ENCODE measurements at places on chromosomes 3 and 15. TPM values are rescaled to one million over a fixed set of nuclear protein-coding genes. Genes with fewer than 3 reads are reported as not detected.

ACAN gene
- 0.04 TPM for total RNA-seq

DNA sequence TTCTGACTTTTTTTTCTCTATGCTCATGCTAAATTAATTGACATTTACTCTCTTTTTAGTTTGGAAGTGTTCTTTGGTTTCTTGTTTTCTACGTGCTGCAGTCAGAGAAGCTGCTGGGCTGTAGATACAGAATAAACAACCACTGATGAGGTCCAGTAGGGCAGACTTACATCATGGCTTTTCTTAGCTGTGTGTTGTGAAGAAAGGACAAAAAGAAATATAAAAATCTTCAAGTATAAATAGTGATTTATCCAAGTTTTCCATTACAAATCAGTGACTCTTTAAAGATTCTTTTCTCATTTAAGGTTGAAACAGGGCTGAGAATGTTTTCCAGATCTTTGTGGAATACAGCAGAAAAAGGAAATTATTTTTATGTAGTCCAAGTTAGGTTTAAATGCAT, 122.2 kb downstream of the CMSS1 start:
- no peak for ATAC-seq

DNA sequence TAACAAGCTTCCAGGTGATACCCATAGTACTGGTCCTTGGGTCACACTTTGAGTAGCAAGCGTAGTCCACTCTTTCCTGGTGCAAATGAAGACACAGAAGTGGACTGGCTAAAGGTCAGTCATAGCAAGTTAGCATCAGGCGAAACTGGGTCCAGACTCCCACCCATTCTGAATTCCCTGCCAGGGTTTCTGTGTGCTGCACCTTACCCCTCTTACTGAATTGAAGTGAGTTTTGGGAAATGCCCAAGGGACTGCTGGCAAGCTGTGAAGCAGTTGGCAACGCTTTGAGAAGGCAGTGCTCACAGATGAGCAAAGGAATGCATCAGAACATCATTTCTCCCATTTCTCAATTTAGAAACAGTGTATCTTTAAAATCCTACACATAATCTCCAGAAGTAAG, 1.8 kb upstream of the LSG1 start:
- ATAC-seq: no peak

DNA sequence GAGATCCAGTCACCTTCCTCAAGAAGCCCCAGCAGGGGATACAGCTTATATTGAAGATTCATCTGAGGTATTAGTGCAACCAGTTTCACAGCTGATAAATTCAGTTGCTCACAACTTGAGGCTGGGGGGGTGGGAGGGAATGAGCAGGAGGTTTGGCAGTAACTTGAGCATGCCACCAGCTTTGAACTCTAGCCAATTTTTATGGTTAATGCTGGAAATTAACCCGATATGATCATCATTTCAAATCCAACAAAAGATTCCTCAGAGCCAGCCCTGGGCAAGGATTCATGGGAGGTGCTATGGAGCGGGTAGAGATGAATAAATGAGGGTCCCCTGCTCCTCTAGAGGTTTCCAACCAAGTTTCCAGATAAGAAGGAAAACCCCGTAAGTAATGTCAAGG, 73.1 kb upstream of the HES1 start:
- ATAC-seq: no peak

SPINK8 gene
- 1.6 TPM for total RNA-seq

CAPN7 gene
- total RNA-seq: 21.5 TPM

DNA sequence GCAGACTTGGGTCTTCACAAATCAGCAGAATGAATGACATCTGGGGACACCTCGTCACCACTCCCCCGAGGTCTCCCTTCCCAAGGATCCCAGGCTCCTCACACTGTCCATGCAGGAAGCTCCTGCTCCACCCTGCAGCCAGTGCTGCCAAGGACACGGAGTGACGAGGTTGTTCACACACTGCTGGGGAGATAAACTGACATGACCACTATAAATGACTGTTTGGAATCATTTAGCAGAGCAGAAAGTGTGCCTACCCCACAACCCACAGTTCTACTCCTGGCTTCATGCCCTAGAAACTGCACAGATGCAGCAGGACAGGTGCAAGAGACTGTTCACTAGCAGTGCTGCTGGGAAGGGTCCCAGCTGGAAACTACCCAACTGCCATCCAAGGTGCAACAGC, 19.7 kb upstream of the PRSS50 start:
- no peak for ATAC-seq

DNA sequence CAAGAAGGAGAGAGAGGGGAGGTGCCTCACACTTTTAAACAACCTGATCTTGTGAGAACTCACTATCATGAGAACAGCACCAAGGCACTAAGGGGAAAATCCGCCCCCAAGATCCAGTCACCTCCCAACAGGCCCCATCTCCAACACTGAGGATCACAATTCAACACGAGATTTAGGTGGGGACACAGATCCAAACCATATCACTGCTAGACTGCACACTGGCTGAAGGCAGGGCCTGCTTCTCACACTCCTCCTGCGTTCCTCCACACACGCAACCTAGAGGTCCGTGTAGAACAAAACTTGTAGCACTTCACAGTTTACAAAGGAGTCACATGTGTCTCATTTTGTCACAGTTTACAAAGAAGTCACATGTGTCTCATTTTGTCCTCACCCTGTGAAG, 97.8 kb downstream of the DAPK2 start:
- no peak for ATAC-seq

MANF gene
- total RNA-seq: 80.6 TPM

CPA3 gene
- total RNA-seq: 2.2 TPM

DNA sequence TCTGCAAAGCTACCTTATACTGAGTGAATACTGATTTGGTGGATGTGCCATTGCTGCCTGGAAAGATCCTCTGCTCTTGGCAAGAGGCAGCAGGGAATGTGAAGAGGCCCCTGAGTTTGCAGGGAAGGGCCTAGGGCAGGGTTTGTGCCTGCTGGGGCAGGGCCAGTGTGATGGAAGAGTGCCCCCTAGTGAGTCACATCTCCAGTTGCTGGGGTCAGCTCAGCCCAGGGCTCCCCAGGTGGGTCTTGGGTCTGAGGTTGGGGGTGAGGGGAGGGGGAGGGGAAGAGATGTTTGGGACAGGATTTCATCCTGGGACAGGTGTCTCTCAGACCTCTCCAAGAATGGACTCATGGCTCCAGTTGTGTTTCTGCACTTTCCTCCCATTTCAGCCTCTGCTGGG, 4.1 kb upstream of the AMOTL2 start:
- ATAC-seq: no peak

- ATAC-seq: no peak
Measured at GRCh38 chr3:69738315-69738714, 949 bp upstream of the MITF start.

DNA sequence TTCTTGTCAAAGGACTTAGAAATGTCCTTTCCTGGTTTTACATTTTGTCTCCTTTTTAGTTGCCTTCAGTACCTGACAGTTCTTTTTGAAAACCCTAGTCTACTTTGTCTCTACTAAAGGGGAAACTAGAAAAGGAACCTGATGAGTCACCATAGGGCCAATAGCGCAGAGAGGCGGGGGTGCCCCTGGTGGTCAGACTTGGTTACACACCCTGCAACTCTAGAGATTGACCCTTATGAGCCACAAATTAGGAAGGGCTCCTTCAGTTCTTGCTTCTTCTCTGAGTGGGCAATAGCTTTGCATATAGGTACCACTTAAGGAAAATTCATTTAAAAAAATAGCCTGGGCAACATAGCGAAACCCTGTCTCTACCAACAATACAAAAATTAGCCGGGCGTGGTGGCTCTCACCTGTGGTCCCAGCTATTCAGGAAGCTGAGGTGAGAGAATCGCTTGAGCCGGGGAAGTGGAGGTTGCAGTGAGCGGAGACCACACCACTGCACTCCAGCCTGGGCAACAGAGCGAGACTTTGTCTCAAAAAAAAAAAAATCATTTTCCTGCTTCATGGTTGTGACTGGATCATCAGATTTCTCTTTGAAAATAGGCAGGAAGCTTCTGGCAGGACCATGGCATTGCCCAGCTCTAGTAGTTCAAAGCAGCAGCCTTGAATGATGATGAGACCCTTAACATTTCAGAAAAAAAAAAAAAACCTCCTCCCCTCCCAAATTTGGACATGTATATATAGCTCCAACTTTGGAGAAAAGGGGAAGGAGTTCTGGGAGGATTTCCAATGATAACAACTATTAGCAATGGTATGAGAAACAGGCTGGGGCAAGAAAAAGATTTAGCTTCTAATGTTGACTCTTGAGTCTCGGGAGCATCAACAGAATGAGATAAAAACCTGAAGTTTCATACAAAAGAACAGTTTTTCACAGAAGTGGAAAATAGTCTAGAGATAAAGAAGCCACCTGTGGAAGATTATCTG, 45.2 kb upstream of the RASA2 start:
- ATAC-seq: peak; percentile 96

CLDN16 gene
- 0.76 TPM for total RNA-seq

GRCh38 chr15:74202452-74203401, at the start of gene STRA6:
Gene STRA6, minus strand, starts transcription at chr15:74202787. Its CDS starts 520 bp downstream, at chr15:74202267.
- peak; percentile 22 for ATAC-seq

Measured in esophagus mucosa (tissue), 1 donor.